ENCODE measurements at places on chromosomes 6 and 20. TPM values are rescaled to one million over a fixed set of nuclear protein-coding genes. Genes with fewer than 3 reads are reported as not detected.

DNA sequence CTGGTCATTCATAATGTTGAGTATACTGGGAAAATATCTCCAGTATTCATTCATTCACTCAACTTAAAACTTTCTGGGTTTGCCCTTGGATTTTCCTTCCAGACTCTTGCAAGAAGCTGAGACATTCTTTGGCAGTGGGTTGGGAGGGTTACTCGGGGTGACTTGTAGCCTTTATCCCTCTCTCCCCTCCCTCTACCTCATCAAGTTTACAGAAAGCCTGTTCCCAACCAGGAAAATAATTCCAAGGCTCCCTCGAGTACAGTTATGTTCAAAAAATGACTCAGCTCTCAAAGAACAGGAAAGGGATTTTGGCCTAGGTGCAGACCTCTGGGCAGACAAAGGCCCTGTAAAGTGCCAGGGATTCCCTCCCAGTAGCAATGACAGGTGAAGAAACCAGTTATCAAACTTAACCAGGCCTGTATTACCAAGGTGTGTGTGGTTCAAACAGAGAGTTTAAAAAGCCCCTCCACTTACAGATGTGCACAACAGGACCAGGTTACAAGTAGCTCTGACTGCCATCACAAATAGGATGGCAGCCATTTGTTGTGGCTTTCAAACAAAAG lies 22.2 kb downstream of the FKBP1A start:
- no peak for DNase-seq

DNA sequence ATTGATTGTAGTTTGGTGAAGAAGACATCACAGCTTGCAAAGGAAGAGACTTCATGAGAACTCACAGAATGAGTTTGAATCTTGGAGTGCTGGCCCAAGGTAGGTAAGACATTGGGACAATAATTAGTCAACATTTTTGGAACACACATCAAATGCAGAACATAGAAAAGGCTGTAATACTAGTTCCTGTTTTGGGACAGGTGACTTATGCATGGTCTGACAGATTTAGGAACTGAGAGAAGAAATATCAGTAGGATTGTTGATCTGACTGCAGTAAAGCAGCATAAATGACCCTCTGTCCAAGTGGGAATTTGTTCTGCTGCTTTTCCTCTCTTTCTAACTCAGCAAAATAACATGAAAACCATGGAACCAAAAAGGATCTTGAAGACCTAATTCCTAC lies 102.3 kb upstream of the MAP3K7 start:
- no peak for DNase-seq

DNA sequence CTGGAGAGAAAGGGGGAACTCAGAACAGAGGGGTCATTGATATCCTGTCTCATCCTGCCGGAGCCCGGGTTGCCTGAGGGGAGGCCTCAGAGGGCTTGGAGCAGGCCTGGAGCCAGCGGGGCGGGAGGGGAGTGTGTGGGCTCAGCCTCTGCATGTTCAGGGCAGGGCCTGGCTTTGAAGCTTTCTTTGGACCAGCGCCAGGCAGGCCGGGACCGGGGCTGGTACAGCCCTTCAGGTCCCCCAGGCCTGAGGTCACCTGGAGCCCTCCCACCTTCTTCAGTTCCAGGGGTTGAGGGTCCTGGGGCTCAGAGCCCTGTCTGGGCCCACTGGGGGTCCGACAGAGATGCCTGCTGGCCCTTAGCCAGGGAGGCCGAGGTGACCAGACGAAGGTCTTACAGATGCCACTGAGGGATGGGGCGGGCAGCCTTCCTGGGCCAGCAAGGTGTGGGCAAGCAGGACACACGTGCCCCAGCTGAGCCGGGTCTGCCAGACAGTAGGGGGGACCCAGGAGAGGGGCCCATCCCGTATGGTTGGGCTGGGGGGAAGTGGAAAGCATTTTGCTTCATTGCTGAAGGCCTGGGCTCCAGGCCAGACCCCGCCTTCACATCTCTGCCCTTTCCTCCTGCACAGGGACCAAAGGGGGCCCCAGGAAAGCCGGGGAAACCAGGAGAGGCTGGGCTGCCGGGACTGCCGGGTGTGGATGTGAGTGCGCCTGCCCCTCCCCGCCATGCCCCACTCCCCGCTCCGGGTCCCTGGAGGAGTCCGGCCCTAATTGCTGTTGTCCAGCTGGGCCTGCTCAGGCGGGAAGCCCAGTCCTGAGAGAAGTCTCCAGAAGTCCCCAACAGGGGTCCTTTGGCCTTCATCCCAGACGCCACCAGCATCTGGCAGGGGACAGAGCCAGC lies 2.0 kb downstream of the COL9A3 start:
- DNase-seq: peak; percentile 49

The GATA5 gene
- total RNA-seq: not detected

The ID4 gene
- total RNA-seq: 0.55 TPM

The CASS4 gene
- not detected for total RNA-seq

The GHRH gene
- not detected for total RNA-seq

The RBM24 gene
- total RNA-seq: 0.13 TPM

The CST3 gene
- total RNA-seq: 193 TPM

The RPN2 gene
- total RNA-seq: 206 TPM

All from HT1080 (cell line).